T-helper 1 cell (primary cell): ENCODE measurements at places on chromosomes 5 and 9.

- DNase-seq, result no peak
Measured at GRCh38 chr9:347667-348292, 133.1 kb downstream of the DOCK8 start.

- DNase-seq, result no peak
Measured at GRCh38 chr5:148094336-148094735, 30.6 kb downstream of the SPINK5 start.

- no peak for DNase-seq
Measured at GRCh38 chr5:180839935-180840334, 21.1 kb downstream of the ZFP62 start.

GRCh38 chr5:147573211-147573610 lies 63.3 kb upstream of the DPYSL3 start:
- no peak for DNase-seq

DNA sequence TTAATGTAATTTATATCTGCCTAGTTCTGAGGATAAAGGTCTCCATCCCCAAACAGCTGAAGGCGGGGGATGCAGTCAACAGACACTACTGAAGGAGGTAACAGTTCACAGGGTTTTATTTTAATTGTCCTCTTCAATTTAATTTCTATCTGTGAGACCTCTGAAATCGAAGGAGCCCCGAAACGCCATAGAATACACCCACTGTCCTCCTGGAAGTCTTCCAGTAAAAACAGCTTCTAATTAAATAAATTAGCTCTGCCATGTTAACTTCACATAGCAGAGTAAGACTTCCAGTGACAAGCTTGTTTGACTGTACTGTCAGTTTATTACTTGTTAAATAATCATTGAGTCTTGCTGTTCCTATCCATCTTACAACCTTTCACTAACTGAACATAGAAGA lies 193.5 kb downstream of the SEC61B start:
- no peak for DNase-seq

DNA sequence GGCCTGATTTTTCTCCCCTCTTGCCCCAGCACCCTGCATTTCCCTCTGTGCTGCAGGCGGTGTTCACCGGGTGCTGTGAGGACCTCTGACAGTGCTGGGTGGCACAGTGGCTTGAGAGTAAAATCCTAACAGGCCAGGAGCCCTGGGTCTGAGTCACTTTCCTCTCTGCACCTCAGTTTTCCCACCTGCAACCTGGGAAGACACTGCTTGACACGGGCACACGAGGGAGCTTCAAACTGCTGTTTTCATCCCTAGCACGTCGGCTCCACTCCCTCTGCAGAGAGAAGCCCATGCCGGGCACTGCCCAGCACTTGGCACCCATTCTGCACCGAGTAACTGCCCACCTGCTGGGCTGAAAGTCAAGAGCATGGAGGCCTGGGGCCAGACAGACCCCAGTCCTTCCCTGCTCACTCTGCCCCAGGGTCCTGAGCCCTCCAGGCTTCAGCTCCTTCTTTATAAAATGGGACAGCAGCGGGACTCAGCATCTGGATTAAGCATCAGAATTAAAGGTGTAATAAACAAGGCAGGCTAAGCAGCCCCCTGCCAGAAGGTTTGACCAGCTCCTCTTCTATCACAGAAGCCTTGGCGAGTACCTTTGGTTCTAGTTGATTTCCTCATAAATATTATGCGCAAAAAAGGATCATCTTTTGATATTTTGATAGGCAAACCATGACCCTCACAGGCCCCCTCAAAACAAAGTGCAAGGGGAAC lies 5.2 kb downstream of the GFI1B start:
- no peak for DNase-seq

DNA sequence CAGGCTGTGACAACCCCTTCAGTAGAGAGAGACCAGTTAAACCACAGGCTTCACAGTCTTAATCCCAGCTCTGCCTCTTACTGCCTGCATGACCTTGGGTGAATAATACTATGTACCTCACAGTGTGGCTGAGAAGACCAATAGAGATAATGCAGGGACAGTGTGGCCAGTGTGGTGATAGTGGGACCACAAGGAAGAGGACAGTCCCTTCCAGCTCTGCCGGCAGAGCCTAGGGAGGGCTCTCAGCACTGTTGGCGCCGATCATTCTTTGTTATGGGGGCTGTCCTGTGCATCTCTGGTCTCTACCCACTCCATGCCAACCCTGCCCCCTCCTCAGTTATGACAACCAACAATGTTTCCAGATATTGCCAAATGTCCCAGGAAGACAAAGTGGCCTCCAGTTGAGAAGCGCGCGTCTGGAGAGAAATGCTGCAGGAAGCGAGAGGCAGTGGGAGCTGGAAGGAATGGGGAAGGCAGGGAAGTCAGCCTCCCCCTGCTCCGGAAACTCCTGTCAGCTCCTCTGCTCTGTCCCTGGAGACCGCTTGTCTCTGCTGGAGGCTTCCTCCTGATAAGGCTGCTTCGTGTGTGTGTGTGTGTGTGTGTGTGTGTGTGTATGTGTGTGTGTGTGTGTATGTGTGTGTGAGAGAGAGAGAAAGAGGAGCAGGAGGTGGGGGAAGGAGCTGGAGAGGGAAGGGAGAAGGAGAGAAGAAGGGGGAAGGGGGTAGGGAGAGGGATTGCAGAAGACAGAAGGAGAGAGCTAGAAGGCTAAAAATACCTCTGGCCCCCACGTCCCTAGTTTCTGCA lies 31.8 kb upstream of the FABP6 start:
- no peak for DNase-seq

DNA sequence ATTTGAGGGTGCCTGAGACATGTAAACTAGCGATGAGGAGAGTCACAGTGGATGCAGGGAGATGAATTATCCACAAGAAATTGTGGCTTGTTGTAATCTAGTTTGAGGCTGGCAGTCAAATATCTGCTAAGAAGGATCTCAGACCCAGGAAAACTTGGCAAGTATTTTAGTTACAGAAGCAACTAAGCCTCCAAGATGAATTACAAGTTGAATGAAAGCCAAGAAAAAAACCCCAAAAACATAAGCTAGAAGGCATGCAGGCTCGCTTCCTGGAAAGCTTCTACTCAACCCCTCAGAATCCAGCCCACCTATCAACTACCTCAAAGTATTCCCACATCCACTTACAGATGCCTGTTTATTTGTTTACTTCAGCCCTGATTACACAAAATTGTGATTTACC lies 696.9 kb downstream of the MAT2B start:
- no peak for DNase-seq

- no peak for DNase-seq
Measured at GRCh38 chr5:116466727-116467464, 107.7 kb downstream of the SEMA6A start.

- no peak for DNase-seq
Measured at GRCh38 chr5:58979090-58979489, 396.2 kb downstream of the RAB3C start.

DNA sequence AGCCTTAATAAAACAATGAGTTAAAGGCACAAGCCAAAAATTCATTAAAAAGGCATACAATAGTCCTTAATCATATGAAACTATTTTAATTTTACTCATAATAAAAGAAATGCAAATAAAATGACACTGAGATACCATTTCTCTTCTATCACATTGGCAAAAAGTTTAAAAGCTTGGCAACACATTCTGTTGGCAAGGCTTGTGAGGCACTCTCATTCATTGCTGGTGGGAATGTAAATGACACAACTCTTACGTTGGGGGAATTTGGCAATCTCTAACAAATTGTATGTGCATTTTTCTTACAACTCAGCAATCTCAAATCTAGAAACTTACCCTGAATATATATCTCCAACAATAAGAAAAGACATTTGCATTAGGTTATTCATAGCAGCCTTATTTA lies 111.6 kb downstream of the PRELID2 start:
- no peak for DNase-seq

- no peak for DNase-seq
Measured at GRCh38 chr5:111704452-111705085, 52.4 kb downstream of the NREP start.

GRCh38 chr9:93713716-93714115 lies 137.3 kb downstream of the PHF2 start:
- DNase-seq, result no peak

- no peak for DNase-seq
Measured at GRCh38 chr9:136622538-136622948, 40.2 kb upstream of the EGFL7 start.
